ENCODE measurements at places on chromosomes 6 and 20. TPM values are rescaled to one million over a fixed set of nuclear protein-coding genes. Genes with fewer than 3 reads are reported as not detected.

DNA sequence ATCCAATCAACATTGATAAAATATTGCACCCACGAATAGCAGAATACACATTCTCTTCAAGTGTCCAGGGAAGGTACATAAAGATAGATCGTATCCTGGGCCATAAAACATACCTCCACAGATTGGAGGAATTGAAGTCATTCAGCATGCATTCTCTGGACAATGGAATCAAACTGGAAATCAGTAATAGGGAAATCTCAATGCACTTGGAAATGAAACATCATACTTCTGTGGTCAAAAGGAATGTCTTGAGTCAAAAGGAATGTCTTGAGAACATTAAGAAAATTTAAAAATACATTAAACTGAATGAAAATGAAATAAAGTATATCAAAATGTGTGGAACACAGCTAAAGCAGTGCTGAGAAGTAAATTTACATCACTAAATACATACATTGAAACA is 138.8 kb downstream of the TFAP2A start:
- no peak for ATAC-seq

DNA sequence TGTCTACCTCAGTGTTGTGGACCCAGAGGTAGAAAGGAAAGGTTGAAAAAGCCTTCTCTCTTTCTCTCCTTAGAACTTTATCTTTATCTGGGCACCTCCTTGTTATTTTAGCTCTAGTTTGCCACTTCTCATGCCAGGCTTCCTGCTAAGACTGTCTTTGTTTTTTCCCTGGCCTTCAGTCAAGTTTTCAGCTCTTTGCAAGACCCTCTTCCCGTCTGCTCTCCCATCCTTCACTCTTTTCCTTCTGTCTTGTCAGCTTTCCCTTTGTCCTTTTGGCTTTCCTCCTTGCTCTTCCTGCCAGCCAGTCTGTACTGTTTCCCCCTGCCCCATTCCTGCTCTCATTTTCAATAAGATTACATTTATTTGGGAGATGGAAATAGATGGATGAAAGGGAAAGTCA is 86.8 kb upstream of the CCN6 start:
- no peak for ATAC-seq

DNA sequence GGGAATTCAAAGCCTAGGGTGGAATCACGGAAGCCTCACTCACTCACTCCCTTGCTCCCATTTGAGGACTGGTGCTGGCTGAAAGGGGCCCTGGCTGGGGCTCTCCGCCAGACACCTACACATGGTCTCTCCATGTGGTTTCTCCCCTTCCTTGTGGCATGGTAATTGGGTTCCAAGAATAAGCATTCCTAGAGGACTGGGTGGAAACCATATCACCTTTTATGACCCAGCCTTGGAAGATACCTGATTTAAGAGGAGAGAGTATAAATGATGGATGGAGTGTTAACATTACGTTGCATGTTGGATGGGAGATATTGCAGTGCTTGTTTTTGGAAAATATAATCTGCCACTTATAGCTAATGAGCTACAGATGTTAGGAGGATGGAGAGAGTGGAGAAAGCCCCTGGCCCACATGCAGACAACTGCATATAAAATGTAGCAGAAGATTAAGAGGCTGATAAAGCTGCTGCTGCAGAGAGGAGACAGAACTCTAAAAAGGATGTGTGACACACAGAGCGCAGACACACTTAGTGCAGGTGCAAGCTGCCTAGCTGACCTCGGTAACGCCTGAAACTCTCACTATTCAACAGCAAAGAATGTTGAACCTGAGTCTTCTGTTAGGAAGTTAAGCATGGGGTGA is 23.3 kb upstream of the CDKN1A start:
- ATAC-seq: no peak

- ATAC-seq: no peak
These were observed 24.8 kb upstream of the SPDEF start for GRCh38 chr6:34580707-34581560.

- no peak for ATAC-seq
These were observed 13.9 kb downstream of the AFDN start for GRCh38 chr6:167840526-167841179.

DNA sequence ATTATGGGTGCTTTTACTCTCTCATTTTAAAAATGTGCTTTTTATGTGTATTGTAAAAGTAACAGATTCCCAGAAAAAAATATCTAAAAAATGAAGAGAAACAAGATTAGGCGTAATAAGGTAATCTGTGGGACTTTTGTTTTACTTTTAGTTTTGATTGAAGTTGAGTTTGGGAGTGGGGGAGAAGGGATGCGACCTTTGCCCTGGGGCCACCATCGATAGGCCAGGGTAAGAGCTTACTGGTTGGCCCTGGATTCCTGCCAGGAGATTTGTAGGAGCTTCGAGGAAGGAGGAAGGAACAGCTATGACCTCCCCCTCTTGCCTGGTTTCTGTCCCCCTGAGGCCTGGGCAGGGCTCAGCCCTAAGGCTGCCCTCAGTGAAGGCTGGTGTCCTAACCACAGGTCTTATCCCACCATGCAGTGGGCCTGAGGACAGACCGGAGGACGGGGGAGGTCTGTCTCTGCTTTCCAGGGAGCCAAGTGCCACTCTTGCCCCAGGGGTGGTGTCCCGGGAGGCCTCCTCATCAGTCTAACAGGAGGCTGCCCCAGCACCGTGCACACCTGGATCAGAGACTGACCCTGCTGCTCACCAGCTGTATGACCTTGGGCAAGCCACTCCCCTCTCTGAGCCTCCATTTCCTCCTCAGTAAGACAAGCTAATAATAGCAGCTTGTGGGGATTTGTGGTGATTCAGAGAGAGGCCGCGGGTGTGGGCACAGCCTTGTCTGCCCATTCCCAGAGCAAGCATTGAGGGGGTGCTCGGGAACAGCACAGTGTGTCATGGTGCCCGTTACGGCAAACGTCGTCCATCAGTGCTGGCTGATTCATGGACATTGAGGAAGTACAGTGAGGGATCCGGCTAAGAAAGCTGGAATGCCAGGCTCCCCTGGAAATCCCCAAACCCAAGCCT is 21.2 kb downstream of the TGM2 start:
- ATAC-seq: no peak

Gene PRR18
- total RNA-seq: not detected

Gene MYBL2
- total RNA-seq: 95.5 TPM

Gene DDO
- total RNA-seq: not detected
